Activated naive CD8-positive, alpha-beta T cell treated with anti-CD3 and anti-CD28 coated beads for 36 hours (primary cell): ENCODE measurements at places on chromosomes 16 and 17.

DNA sequence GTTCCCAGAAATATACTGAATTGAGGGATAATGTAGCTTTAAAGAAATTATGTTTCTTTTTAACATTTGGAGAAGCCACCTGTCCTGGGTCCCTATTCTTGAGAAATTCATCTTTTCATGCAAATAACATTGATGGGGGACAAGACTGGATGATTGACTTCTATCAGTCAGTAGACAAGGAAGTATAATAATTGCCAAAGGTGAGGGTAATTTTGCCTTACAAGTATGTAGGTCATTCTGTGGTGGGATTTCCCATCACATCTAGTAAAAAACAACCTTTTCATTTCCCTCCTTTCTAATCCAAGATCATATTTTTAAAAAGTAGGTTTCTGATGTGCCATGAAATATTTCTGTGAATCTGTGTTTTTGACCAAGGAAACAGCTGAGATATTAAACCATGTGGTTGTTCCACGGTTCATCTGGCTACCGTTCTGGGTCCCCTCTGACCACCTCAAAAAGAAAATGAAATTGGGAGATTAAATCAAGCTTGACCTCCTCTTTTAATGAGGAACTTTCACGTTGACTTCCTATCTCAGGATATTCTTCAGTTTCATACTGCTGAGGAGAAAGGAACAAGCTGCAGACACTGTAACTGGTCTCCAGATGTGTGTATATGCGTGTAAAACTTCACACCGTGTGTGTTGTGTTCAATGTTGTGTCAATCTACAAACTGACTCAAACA lies 138.6 kb downstream of the MAP2K6 start:
- no peak for DNase-seq

- DNase-seq = no peak
Measured at GRCh38 chr17:3506054-3506453, 30.3 kb downstream of the ASPA start.

GRCh38 chr16:75460446-75460845 lies 4.0 kb downstream of the TMEM170A start:
- no peak for DNase-seq

- DNase-seq = no peak
Measured at GRCh38 chr17:50188921-50189549, 12.4 kb downstream of the COL1A1 start.

- DNase-seq = no peak
Measured at GRCh38 chr17:83106913-83107655, 27.7 kb downstream of the METRNL start.

- DNase-seq = no peak
Measured at GRCh38 chr17:66843627-66844026, 8.7 kb downstream of the CACNG5 start.

DNA sequence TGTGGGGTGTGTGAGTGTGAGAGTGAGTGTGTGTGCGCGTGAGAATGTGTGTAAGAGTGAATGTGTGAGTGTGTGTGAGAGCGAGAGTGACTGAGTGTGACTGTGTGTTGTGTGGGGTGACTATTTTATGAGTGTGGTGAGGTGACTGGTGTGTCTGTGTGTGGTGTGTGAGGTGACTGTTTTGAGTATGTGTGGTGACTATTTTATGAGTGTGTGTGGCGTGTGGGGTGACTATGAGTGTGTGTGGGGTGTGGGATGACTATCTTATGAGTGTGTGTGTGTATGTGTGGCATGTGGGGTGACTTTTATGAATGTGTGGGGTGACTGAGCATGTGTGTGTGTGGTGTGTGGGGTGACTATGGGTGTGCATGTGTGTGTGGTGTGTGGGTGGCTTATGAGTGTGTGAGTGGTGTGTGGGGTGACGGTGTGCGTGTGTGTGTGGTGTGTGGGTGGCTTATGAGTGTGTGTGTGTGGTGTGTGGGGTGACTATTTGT lies 152.9 kb upstream of the PLCG2 start:
- DNase-seq = peak; percentile 24

- DNase-seq = no peak
Measured at GRCh38 chr16:87201052-87201451, 116.1 kb downstream of the C16orf95 start.
